Colonic mucosa (tissue), 4 donors: ENCODE measurements at places on chromosomes 2 and 18. TPM values are rescaled to one million over a fixed set of nuclear protein-coding genes. Genes with fewer than 3 reads are reported as not detected.

NYAP2 gene
- total RNA-seq: 0.12 TPM

TGFA gene
- total RNA-seq: 25.8 TPM

GLI2 gene
- total RNA-seq: 2.0 TPM

RPRM gene
- 0.88 TPM for total RNA-seq

TMEM198 gene
- total RNA-seq: 1.7 TPM

DNAJC27 gene
- 3.4 TPM for total RNA-seq

UGT1A5 gene
- total RNA-seq: 1.1 TPM

TMEM163 gene
- 0.29 TPM for total RNA-seq

MALL gene
- total RNA-seq: 213 TPM

EPB41L3 gene
- 43.3 TPM for total RNA-seq

ZNF514 gene
- total RNA-seq: 15.6 TPM

OBSL1 gene
- 13.2 TPM for total RNA-seq

AKAIN1 gene
- total RNA-seq: not detected

KIF5C gene
- total RNA-seq: 3.4 TPM

G6PC2 gene
- not detected for total RNA-seq

CXCR1 gene
- not detected for total RNA-seq

LOXHD1 gene
- not detected for total RNA-seq

SAG gene
- 1.8 TPM for total RNA-seq

SNORC gene
- total RNA-seq: 39.6 TPM

EVX2 gene
- not detected for total RNA-seq

POTEF gene
- total RNA-seq: not detected
